ENCODE measurements at places on chromosomes 5 and 9.

DNA sequence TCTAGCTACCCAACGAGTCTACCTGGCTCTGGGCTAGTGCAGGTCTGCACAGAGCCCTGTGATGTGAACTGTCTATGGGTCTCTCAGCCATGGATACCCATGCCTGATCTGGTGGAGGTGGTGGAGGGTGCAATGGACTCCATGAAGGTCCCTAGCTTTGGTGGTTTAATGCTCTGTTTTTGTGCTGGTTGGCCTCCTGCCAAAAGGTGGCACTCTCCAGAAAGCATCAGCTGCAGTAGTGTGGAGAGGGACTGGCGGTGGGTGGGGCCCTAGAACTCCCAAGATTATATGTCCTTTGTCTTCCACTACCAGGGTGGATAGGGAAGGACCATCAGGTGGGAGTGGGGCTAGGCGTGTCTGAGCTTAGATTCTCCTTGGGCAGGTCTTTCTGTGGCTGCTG is 290.1 kb downstream of the AGTPBP1 start:
- DNase-seq = no peak

- DNase-seq = no peak
These were observed 46.8 kb downstream of the F2RL2 start for GRCh38 chr5:76576450-76576849.

GRCh38 chr9:115804206-115804605 is 349.4 kb upstream of the PAPPA start:
- no peak for DNase-seq

DNA sequence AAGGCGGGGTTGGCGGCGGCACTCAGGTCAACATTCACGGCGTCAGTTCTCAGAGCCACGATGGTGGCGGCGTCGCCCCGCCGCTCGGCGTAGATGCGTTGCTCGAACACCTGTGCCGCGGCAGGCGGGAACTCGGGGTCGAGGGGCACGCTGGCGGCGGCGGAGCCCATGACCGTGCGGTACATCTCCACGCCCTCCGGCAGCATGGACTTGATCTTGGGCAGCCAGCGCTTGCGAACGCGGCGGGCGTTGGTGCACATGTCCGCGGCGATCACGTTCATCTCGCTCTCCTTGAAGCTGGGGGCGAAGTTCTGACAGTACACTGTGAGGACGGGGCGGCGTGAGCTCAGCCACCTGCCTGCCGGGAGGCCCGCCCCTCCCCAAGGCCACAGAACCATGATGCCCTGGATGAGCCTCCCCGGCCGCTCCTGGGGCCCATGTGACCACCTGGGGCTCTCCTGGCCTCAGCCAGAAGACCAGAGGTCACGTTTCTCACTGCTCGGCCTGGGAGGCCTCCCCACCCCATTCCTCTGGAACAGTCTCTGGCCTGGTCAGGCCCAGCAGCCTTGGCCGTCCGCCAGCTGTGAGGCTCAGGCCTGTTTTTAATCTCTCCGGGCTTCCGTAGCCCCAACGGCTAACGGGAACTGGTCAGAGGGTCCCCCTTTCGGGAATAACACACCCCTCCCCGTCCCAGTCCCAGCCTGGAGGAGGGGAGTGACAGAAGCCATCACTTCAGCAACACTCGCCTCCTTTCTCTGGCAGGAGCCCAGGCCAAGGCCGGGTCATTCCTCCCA is 50.7 kb upstream of the UBAC1 start:
- peak; percentile 67 for DNase-seq

GRCh38 chr5:147576646-147577535 is 67.0 kb upstream of the DPYSL3 start:
- peak; percentile 74 for DNase-seq

DNA sequence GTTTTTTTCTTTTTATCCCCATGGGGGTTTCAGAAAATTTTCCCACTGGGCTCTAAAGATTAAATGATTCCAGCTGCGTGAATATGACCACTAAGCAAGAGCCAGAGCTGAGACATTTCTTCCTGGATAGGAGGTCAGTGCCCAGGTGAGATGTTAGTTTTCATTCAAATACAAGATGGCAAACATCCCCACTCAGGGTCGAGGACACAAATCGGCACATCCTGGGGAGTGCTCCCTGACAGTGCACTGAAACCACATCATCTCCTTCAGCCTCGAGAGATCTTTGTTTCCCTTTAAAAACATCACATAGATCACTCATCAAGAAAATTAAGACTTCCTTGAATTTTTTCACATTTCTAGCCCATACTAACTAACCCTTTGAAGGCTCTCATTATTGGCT is 273.2 kb upstream of the PANK3 start:
- no peak for DNase-seq

DNA sequence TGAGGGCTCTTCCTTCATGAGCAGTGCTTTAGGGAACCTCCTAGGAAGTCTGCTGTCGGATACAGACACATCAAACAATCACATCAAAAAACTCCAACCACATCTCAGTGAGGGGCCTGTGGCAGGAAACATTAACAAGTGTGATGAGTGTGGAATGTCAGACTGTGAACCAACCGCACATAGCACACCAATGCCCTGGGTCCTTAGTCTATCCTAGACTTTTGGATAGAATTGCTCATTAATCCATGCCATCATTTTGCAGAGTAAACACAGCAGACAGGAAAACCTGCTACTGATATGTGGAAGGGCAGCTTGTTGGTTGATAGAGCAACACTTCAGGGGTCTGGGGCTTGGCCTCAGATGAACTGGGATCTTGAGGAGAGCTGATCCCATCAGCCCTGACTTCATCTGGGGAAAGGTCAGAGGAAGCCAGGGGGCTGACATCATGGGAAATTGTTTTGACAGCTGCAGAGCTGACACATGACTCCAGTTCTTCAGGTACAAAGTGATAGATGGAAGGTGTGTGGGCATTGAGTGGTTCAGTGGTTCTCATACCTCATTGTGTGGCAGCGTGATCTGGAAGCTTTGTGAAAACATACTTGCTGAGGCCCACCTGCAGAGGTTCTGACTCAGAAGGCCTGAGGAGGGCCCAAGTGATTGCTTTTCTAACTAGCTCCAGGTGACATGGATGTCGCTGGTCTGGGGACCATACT is 193.3 kb downstream of the DIRAS2 start:
- DNase-seq = no peak

- no peak for DNase-seq
These were observed 12.9 kb downstream of the NIPSNAP3B start for GRCh38 chr9:104776797-104777196.

- DNase-seq = no peak
These were observed 74.1 kb downstream of the NMUR2 start for GRCh38 chr5:152331006-152331405.

DNA sequence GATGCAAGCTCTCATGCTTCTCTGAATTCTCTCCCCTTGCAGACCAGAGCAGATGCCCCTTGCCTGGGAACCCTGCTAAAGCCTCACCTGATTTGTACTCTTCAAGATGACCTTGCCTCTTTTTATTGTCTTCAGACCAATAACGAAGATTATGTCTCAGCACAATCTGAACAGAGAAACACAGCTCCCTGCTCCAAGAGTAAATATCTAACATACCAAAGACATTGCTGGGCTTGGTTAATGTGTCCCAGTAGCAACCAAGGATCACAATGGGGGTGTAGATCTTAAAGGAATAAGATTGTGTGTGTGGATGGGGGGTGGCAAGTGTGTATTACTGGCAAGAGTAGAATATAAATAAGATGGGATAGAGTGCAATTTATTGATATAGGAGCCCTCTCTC is 67.6 kb upstream of the LHFPL2 start:
- DNase-seq = no peak

DNA sequence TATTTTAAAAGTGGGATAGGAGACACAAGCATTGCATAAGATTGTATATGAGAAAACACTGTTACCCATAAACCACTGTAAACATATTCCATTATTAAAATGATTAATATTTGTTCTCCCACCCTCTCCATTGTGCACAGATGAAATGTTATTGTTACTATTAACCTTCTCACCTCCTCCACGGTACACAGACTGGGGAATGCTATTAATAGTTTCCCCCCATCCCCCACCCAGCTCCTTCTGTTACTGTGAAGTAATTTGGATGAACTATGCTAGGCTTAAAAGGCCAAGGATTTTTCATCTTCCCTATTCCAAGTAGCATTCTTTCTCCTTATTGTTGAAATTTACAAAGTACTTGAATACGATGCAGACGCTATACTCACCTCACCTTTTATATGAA is 91.4 kb downstream of the JAKMIP2 start:
- no peak for DNase-seq

DNA sequence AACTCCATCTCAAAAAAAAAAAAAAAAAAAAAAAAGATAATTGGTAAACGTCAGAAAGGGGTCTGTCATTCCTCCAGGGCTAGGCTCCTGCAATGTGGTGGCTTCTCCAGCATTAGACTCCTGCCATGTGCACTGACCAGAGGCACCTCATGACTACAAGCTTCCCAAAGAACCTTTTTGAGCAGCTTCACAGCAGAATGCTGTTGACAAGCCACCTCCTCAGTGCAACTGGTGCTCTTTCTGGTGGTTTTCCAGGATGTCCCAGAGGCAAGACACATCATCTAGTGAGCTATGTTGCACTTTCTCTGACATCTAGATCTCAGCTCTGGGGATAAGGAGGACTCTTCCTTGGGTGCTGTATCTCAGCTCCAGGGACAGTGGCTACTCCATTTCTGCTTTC is 11.6 kb downstream of the RPL37 start:
- DNase-seq = no peak

- no peak for DNase-seq
These were observed 77.4 kb upstream of the DMRT1 start for GRCh38 chr9:764105-764524.

DNA sequence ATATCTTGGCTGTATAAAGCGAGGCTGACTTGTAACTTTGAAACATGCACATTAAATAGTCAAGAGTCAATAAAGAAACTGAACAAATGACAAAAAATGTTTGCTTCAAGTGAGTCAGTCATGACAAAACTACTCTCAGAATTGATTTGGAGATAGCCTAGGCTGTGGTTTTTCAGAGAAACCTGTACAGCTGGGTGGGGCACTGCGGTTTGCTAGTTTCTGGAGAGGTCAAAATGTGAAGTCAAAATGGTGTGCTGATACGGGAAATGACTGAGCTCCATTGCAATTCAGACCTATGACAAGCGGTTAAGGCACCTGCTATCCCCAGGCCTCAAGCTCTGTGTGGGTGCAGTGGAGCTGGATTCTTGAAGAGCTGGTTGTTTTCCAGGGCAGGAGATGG is 10.3 kb upstream of the CD180 start:
- no peak for DNase-seq

GRCh38 chr9:2700398-2700797 is 16.9 kb upstream of the KCNV2 start:
- no peak for DNase-seq

DNA sequence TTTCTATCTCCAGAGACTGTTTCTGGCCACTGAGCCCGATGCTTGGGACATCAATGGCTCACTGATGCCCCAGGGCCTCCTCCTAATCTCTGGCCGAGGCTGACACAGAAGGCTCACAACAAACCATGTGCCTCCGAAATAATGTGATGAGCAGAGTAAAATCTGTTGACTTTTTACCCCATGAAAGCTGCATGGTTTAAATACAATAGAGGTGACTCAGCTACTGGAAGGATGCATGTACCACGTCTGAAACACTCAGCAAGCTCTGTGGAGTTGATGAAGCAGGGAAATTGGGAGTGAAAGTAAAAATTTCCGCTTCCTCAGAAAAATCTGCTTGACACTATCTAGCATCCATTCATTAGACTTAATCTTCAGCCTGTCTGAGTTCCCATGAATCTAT is 111.1 kb upstream of the EQTN start:
- no peak for DNase-seq

DNA sequence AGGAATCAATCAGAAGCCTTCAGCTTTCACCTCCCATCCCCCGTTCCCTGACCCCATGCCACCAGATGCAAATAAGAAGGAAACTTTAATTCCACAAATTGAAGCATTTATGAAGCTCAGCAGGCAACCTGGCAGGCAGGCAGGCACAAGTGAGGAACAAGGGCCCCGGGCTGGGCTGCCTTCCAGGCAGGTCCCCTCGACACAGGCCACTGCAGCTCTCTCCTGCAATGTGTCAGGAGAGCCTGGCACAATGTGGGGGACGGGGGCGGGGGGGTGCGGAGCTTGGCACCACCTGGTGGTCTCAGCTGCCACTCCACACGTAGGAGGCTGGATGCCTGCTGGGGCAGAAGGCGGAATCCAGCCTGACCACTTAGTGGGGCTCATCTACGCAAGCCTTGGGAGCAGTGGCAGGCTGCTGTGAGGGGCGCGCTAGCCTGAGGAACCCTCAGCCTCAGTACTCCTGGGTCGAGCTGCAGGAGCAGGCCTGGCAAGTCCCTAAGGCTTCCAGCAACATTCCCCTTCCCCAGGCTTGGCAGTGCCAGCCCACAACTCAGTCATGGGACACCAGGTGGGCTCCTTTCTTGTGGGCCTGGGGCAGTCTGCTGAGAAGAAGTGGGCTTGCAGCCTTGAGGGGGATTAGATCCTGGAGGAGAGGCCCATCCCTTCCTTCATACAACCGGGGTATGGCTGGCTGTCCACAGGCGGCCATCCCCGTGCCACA is 50.2 kb upstream of the KCNMB1 start:
- no peak for DNase-seq

GRCh38 chr5:1490376-1490775 is 33.4 kb downstream of the LPCAT1 start:
- DNase-seq = no peak

- DNase-seq = no peak
These were observed 90.6 kb downstream of the RALGPS1 start for GRCh38 chr9:127004946-127005769.

- no peak for DNase-seq
These were observed 78.9 kb upstream of the LRRC70 start for GRCh38 chr5:62499756-62500155.

DNA sequence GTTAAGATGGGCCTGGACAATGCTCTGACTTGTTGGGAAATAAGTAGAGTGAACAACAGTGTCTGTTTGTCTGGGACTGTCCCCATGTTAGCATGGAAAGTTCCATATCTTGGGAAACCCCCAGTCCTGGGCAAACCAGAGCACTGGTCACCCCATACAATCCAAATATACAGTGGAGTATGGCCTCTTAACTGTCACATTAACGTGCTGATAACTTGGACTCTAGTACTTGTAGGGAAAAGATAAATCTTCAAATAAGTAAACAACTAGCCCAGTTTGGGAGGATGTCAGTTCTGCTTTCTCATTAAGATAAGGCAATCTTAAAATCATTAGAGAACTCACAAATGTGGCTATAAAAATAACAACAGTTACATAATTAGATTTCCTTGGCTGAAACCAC is 47.6 kb upstream of the JAK2 start:
- DNase-seq = no peak

GRCh38 chr5:174003795-174004194 is 14.8 kb downstream of the C5orf47 start:
- no peak for DNase-seq

DNA sequence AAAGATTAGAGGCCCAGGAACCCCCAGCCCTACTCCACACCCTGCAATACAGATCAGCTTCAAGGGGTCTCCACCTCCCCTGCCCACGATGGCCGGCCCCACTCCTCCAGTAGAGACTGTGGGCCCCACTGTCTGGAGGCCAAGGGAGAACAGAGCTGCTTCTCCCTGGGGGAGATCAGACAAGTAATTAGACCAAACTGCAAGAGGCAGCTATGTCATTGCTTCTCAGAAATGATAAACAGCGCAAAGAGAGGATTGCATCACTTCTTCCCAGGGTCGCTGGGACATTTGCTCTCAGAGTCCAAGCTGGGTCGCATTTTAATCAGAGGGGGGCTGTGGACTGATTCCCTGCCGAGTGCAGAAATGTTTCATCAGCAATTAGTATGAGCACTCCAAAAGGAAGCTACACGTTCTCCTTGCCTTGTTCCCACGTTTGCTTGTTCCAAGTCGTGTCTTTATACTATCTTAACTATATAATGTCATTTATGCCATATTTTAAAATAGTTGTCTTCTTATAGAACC is 59.9 kb downstream of the ROPN1L start:
- DNase-seq = no peak
